ENCODE measurements at places on chromosomes 16 and 17.

GRCh38 chr17:44108440-44109311 is 14.8 kb downstream of the HDAC5 start:
- DNase-seq, result no peak

- no peak for DNase-seq
Measured at GRCh38 chr17:77690271-77691161, 268.0 kb upstream of the TNRC6C start.

DNA sequence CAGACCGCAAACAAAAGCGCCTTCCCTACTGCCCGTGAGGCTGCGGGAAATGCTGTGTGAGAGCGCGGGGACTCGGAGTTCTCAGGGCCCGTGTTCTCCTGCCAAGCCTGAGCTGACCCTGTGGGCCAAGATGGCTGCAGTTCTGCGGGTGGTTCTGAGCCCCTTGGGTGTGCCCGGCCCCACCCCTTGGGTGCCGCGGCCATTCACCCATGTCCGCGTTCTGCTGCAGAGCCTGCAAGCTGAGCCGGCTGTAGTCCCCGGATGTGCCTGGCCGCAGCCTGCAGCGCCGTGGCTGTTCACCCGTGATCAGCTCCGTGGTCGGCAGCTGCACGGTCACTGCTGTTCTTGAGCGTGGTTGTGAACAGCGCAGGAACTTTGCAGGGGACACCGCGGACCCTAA is 20.0 kb downstream of the ACSF3 start:
- no peak for DNase-seq

- DNase-seq, result no peak
Measured at GRCh38 chr17:36132421-36132831, 28.8 kb downstream of the CCL4 start.

GRCh38 chr17:77688369-77688768 is 270.1 kb upstream of the TNRC6C start:
- DNase-seq, result no peak

DNA sequence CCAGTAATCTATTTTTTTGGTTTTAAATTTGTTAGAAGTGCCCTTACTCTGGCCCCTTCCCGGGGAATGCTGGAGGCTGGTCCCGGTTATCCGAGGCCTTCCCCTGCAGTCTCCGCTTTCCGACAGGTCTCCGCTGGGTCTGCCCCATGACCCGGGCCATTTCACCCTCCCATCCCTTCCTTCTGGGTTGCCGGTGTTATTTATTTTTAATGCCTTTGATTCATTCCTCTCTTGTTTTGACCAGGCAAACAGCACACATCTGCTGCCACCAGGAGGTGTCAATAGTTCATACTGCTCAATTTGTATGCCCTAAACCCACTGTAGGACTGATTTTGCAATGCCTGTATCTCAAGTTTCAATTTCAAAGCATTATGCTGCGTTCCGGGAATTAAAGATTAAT is 113.2 kb upstream of the IRX5 start:
- no peak for DNase-seq

GRCh38 chr16:89905511-89906139 is 13.0 kb upstream of the MC1R start:
- no peak for DNase-seq

GRCh38 chr17:51402899-51403298 is 142.6 kb downstream of the UTP18 start:
- DNase-seq, result no peak

DNA sequence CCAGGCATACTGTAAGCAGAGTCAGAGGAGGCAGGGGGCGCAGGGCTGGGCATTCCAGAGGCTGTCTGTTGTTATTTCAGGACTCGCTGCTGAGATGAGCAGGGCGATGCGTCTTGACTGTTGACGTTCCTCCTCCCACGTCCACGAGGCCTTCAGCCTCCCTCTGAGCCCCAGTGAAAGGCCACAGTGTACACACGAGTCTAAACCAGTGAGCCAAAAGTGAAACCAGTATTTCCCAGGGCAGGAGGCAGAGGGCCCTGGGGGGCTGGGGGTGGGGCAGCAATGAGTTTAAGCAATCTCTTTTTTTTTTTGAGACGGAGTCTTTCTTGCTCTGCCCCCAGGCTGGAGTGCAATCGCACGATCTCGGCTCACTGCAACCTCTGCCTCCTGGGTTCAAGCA is 21.5 kb downstream of the SMTNL2 start:
- no peak for DNase-seq

- DNase-seq, result no peak
Measured at GRCh38 chr17:34542700-34543336, 36.6 kb upstream of the TMEM132E start.

- DNase-seq, result no peak
Measured at GRCh38 chr16:81127051-81127450, 30.9 kb upstream of the GCSH start.

GRCh38 chr17:38798614-38799500 is 499 bp downstream of the PIP4K2B start:
- DNase-seq, result peak; percentile 1

GRCh38 chr17:71959154-71959553 is 161.7 kb upstream of the SOX9 start:
- DNase-seq, result no peak

DNA sequence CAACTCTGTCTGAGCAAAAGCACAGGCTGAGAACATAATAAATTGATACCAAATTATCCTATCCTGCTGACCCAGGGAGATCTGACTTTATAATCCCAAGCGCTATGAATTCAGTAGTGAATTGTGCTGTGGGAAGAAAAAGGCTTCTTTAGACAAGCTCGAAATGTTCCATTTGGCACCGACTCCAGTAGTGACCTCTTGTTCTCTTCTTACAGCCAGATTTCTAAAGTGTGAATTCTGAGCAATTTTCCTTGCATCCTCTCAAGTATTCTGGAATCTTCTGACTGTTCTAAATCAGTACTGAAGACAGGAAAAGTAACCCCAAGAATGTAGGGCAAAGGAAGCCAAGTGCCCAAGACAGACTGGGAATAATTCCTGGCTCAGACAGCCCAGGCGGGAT is 58.2 kb downstream of the CDYL2 start:
- DNase-seq, result no peak

GRCh38 chr16:67540756-67541155 is 12.1 kb downstream of the RIPOR1 start:
- no peak for DNase-seq

GRCh38 chr16:61575617-61576016 is 460.6 kb downstream of the CDH8 start:
- no peak for DNase-seq

DNA sequence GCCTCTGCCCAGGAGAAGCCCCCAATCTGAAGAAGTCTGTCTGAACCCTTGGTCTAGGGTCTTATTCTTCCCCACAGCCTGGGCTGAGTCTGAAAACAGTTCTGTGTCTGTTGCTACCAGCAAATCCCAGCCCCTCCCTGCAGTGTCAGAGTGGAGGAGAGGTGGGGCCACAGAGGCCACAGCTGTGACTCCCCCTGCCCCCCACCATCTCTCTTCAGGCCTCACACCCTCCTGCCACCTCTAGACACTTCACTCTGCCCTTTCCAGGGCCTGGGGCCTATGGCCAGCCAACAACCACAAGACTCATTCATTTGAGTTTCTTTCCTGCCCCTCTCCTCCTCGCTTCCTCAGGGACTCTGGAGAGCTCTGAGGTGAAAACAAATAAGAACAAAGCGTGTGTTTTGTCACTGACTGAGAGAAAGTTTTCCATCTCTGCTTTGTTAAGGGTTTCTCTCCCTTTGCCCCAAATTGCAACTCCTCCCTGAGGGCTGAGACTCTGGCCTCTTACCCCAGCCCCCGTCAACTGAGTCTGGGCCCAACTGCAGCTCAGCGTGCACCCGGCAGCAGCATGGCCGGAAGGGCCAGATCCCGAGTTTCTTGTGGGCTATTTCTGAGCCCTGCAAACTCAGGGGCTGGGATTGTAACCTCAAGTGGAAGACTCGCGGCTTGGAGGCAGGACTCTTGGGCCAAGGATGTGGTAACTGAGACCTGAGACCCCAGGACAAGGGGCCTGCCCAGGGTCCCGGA is 13.2 kb downstream of the C17orf50 start:
- DNase-seq, result no peak

DNA sequence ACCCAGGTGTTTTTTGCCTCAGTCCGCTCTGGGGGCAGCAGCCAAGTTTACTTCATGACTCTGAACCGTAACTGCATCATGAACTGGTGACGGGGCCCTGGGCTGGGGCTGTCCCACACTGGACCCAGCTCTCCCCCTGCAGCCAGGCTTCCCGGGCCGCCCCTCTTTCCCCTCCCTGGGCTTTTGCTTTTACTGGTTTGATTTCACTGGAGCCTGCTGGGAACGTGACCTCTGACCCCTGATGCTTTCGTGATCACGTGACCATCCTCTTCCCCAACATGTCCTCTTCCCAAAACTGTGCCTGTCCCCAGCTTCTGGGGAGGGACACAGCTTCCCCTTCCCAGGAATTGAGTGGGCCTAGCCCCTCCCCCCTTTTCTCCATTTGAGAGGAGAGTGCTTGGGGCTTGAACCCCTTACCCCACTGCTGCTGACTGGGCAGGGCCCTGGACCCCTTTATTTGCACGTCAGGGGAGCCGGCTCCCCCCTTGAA is 2.1 kb upstream of the C17orf107 start:
- no peak for DNase-seq

DNA sequence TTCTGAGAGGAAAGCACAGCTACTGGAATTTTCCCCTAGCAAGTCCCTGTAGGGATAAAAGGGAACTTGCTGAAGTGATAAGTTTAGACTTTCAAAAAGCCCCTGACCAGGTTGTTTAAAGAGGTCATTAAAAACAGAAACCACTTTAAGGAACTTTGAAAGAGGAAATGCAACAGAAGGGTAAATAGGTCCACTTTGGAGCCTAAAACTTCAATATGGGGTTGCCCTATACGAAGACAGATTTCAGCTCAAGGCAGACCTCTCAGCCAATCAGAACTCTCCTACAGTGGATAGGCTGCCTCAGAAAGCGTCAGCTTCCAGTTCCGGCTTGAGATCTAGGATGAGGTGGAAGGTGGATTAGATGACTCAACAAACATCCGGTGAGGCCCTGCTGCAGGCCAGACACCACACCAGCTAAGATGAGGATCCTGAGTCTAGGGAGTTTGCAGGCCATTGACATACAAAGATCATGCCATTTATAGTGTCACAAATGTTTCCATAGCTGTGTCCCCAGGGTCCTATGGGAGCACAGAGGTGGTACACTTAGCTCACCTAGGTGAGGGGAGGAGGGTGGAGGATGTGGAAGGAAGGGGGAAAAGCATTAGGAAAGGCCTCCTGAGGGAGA is 7.9 kb upstream of the MFSD6L start:
- no peak for DNase-seq

All from stimulated activated CD4-positive, alpha-beta T cell treated with anti-CD3 and anti-CD28 coated beads, Interleukin-15, amount 100 ng/mL, for 1 hour (primary cell).